ENCODE measurements at places on chromosomes 5 and 9.

GRCh38 chr5:169828385-169828784 lies 151.9 kb downstream of the INSYN2B start:
- DNase-seq: no peak

- no peak for DNase-seq
These were observed 83.8 kb downstream of the DAPK1 start for GRCh38 chr9:87581513-87581912.

GRCh38 chr5:87307796-87308423 lies 40.2 kb downstream of the RASA1 start:
- no peak for DNase-seq

GRCh38 chr5:108084105-108084504 lies 297.8 kb downstream of the FBXL17 start:
- DNase-seq: no peak

- no peak for DNase-seq
These were observed 26.3 kb downstream of the SLC25A25 start for GRCh38 chr9:128094166-128094949.

GRCh38 chr5:62431735-62432620 lies 19.4 kb downstream of the IPO11 start:
- no peak for DNase-seq

DNA sequence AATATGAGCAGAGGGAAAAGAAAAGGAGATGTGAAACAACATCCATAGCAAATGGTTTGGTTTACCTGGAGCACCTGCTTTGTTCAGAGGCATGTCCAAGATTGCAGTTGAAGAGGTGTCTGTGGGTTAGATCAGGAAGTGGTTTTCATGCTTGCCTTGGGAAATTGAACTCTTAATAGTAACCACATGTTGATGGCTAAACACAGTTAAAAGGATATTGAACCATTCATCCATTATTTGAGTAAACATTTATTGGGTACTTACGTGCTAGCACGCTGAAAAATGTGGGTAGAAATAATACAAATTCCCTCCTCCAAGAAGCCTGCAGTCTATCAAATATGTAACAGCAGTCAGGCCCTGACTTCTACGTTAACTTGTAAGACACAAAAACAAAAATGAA lies 235.7 kb upstream of the TNC start:
- DNase-seq: no peak

DNA sequence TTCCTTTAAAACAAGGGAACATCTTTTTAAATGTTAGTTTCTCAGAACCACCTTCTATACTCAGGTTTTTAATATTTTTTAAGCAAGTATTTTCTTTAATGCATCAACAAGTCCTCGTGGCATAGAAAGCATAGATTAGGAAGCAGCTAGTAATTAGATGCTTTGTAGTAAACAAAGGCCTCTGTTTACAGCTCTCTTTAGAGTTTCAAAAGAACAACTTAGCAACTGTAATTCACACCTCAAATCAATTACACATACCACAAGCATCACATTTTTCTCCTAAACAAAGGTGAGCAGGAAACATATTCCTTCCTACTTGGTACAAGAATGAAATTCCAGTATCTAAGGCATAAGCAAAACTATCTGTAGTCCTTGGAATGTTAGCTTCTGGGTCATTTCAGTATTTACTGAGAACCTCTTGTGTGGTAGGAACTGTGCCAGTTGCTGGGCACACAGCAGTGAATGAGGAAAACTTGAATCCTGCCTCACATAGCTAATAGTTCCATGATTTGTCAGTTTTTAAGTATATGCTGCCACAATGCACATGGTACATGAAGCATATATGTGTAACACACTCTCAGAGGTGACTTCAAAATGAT lies 249.1 kb downstream of the CEMIP2 start:
- no peak for DNase-seq

DNA sequence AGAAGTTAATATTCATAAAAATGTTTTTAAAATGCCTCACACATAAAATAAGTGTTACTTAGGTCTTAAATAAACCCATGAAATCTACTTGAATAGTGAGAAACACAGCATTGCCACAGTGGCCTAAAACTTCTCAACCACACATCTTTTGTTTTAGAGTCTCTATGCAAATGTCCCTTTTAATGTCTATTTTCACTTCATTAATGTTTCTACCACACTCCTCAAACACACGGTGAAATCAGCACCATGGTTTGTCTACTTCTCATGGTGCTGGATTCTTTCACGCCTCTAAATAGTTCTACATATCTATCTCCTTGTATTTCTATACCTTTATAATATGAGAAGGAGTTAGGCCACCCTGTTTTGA lies 111.2 kb downstream of the EDIL3 start:
- DNase-seq: no peak

- no peak for DNase-seq
These were observed 161.1 kb downstream of the CSNK1G3 start for GRCh38 chr5:123673107-123673506.

DNA sequence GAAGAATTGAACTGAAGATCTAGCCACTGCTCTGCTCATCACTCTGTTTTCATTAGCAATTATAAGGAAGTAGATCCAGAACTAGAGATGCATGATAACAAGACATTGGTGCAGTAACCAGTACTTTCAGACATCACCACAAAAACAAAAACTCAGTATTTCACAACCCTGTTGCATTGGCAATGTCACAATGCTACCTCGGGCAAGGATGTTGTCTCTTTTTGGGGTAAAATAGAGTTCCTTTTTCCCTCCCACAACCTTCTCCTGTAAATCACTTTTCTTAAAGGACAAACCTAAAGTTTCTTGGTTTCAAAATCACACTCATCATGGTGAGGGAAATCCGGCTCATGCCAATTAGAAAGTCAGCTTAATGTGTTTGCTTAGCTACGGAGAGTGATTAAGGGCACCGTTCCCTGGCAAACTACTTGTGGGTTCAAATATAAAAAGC lies 420.1 kb upstream of the MEF2C start:
- DNase-seq: no peak
